ENCODE measurements at places on chromosomes 13 and 19.

DNA sequence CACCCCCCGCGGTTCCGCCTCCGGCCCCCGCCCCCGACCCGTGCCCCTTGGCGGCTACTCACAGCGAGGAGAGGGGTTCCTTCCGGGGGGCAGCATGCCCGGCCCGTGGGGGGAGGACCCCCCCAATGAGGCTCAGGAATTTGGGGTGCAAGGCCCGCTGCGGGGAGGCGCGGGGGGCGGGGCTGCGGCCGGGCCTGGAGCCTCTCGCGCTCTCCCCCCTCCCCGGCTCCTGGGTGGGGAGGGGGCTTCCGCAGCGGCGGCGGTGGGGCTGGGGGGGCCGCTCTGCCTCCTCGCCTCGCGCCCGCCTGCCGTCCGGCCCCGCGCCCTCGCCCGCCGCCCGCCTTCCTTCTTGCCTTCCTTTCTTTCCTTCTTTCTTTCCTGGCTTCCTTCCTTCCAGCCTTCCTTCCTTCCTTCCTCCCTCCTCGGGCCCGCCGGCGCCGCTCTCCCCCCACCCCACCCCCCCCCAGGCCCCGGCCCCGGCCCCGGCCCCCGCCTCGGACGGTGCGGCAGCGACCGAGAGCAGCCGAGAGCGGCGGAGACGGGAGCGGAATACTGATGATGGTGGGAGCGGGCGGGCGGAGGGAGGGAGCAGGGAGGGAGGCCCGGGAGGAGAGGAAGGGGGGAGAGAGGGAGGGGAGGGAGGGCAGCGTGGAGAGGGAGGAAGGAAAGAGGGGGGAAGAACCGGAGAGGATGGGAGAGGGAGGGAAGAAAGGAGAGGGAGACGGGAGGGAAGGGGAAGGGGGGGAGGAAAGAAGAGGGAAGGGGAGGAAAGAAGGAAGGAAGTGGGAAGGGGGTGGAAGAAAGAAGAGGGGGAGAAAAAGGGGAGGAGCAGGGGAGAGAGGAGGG is at the start of gene LRRC4B:
TSS of gene LRRC4B (minus strand) at position 554 of the 846 bp plus-strand sequence. CDS start 19,597 bp downstream, outside the sequence.
- peak; percentile 60 for DNase-seq

DNA sequence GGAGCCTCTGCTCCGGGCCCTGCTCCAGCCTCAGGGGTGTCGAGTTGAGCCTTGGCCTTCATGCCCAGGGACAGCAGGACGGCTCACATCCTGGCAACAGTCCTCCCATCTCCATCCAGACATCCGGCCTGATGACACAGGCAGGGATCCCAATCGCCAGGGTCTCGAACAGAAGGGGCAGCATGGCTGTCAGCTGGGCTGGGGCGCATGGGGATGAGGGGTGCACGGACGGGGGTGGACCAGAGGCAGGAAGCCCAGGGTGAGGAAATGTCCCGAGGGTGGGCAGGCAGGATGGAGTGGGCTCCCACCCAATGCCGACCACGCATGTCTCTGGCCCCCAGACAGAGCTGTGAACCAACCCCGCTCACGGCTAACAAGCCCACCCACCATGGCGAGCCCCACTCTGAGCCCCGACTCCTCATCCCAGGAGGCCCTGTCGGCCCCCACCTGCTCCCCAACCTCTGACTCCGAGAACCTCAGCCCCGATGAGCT is 16.2 kb downstream of the EVI5L start:
- no peak for DNase-seq

DNA sequence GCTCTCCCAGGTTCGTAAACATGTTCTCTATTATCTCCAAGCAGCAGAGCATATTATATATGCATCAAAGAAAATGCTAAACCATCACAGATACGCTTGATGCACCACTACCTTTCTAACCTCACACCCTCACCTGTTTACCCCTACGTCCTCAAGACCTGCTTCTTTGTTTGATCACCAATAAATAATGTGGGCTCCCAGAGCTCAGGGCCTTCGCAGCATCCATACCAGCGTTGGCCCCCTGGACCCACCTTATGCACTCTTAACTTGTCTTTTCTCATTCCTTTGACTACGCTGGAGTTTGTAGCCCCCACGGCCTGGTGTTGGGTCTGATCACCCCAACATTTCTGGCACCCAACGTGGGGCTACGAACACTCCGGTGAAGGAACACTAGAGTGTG is 10.0 kb upstream of the ZNF443 start:
- DNase-seq = no peak

GRCh38 chr13:46389457-46390451 is 2.7 kb upstream of the RUBCNL start:
- DNase-seq = no peak

- no peak for DNase-seq
Observed at GRCh38 chr19:3575949-3576673, 3.4 kb downstream of the HMG20B start.

DNA sequence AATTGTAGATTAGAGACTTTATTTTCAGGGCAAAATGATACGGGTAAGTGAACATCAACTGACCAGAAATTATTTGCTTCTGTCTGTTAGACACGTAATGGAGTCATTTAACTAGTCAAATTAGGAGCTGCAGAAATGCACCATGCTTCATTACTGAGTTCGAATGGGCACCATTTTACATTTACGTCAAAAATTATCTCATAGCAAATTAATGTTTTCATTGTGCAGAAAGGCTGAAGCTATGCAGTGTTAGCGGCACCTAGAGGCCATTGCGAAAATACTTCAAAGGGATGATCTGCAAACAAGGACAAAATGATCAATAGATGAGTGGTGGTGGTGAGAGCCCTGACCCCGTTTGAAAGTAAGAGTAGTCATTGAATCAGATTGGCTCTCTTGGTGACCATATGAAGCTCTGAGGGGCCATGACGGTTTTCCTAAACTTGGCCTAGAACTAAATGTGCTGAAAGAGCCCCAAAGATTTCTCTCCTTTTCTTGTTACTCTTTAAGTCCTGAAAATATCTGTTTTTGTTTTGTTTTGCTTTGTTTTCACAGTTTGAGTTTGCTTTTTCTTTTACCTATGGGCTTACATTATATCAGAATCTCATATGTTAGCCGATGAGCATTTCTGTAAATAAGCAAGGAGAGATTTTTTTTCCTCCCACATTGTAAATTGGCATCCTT is 277.9 kb downstream of the ZNF536 start:
- peak; percentile 89 for DNase-seq

- DNase-seq = no peak
Observed at GRCh38 chr19:31334101-31334848, 15.0 kb downstream of the TSHZ3 start.

- no peak for DNase-seq
Observed at GRCh38 chr19:13207237-13207845, 57.1 kb downstream of the IER2 start.

DNA sequence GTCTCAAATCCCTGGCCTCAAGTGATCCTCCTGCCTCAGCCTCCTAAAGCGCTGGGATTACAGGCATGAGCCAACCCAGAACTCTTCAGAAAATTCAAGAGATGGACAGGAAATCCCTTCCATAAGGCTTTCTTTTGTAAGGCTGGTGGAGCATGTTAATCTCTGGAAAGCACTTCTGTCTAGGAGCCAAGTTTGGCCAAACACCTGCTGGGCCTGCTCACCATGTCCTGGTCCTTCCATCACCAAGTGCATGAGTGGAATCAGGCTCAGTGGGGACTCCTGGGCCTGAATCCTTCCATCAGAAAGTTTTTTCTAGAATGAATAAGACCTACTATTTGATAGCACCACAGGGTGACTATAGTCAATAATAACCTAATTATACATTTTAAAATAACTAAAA is 148.0 kb downstream of the DCLK1 start:
- no peak for DNase-seq

DNA sequence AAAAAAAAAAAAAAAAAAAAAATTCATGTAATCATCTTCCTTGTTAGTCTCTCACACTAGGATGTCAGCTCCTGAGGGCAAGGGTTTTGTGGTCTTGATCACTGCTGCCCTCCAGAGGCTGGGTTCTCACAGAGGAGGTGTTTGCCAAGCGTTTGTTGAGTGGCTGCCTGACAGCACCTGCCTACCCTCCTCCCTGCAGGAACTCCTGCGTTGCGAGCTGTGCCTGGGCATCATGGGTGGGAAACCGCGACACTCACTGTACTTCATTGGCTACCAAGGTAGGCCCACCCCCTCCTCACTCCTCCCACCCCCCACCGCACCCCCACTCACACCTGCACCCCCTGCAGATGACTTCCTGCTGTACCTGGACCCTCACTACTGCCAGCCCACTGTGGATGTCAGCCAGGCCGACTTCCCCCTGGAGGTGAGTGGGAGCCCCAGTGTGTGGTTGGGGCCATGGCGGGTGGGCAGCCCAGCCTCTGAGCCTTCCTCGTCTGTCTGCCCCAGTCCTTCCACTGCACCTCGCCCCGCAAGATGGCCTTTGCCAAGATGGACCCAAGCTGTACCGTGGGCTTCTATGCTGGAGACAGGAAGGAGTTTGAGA is 8.1 kb downstream of the ATG4D start:
- peak; percentile 62 for DNase-seq

DNA sequence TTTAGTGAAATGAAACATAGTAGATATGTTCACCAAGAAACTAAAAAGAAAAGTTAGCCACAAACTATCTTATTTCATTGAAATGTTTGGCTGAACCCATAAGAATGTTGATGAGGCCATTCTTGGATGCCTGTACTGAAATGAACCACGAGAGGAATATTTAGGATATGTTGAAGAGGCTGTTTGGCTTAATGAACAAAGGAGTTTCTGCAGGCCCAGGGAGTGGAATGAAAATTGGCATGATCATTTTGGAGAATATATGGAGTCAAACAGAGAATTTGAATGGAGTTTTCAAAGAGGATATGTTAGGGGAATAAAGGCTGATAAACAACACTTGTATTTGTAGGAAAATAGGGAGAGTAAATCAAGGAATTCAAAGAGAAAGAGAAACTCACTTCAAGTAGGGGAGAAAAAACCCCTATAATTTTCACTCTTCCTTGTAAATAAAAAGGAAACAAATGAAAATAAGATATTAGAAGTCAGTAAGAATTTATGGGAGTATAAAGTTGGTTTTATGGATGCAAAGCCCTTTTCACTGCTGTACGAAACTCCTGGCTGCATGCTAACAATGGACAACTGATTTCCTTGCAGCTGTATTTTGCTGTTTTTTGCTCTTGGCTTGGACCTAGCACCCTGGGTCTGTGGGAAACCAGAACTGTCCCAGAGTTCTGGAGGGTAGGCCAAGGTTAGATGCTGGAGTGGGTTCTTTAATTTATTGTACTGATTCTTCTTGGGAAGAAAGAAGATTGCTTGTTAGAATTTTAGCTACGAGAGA is 36.5 kb downstream of the KL start:
- no peak for DNase-seq

- peak; percentile 53 for DNase-seq
Observed at GRCh38 chr13:101706651-101707050, 254.2 kb downstream of the ITGBL1 start.

DNA sequence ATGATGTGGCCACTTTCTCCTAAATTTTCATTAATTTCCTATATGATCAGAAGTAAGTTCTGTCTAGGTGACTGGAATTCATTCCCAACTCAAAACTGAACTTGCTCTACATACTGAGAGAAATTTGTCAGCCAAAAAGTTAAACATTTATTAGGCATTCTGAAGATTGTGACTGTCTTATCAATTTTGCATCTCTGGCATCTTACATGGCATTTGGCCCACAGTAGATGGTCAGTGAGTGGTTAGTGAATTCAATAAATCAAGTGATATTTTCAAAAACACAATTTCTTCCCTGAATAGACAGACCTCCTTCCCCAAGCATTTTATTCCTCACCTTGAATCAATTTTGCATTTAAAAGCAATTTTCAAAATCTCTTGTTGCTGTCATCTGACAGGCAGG is 363.2 kb upstream of the NBEA start:
- DNase-seq = no peak
